Epithelial cell of proximal tubule (primary cell): ENCODE measurements at places on chromosomes 1 and 21.

- no peak for DNase-seq
These were observed 11.4 kb upstream of the OLIG1 start for GRCh38 chr21:33058527-33058926.

DNA sequence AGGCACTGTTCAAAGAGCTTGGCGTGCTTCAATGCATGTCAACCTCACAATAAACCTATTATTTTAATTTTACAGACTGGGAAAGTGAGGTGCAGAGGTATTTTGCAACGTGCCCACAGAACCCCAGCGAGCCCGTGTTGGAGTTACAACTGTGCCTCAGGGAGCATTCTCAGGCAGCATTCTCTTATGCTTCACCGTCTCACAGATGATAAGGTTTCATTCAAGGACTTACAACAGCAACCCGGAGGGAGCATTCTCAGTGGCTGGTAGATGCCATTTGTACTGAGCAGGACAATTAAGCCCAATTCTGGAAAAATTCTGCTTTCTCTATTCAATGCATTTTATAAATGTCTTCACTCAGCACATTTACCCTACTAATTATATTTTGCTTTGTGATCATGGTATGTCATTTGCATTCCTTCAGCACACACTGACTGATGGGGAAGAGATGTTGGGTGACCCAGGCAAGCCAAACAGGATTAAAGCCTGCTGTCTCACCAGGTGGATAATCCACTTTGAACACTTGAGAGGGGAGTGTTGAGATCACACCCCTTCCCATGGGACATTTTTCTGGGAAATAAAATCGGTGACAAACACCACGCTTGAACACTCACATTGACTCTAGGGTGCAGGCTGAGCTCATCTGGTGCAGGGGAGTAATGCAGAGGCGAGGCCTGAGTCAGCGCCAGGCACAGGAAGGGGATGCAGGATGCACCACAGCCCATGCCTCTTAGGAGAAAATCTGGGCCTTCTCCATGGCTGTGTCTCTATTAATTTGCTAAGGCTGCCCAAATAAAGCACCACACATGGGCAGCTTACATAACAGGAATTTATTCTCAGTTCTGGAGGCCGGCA is 113.9 kb downstream of the CLIC6 start:
- DNase-seq, result no peak

DNA sequence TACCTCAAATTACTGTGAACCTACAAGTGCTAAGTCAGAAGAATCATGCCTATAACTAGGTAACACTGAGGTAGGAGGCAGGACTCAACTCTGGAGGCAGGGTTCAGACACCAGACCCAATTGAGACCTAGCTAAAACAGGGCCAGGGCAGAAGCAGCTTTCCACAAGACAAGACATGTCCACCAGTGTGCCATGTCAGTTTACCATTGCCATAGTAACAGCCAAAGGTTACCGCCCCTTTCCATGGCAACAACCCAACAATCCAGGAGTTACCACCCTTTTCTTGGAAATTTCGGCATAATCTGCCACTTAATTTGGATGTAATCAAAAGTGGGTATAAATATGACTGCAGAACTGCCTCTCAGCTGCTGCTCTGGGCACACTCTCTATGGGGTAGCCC is 432.3 kb downstream of the DPYD start:
- DNase-seq, result no peak

DNA sequence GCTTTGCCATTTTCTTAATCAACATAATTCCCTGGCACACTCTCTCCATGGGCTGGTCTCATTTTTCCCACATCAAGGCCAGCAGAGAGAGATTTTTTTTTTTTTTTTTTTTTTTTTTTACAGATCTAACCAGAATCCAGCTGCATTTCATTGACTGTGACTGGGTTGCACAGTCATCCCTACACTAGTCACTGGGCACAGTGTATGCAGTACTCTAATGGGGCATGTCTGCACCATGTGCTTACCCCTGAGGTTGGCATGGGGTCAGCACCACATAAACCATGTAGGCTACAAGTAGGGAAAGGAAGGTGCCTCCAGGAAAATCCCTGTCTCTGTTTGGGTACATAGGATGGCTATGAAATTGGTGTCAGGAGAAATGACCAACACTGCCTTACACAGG is 64.1 kb upstream of the LRP8 start:
- no peak for DNase-seq

- no peak for DNase-seq
These were observed 26.0 kb downstream of the MACF1 start for GRCh38 chr1:39230261-39231190.

DNA sequence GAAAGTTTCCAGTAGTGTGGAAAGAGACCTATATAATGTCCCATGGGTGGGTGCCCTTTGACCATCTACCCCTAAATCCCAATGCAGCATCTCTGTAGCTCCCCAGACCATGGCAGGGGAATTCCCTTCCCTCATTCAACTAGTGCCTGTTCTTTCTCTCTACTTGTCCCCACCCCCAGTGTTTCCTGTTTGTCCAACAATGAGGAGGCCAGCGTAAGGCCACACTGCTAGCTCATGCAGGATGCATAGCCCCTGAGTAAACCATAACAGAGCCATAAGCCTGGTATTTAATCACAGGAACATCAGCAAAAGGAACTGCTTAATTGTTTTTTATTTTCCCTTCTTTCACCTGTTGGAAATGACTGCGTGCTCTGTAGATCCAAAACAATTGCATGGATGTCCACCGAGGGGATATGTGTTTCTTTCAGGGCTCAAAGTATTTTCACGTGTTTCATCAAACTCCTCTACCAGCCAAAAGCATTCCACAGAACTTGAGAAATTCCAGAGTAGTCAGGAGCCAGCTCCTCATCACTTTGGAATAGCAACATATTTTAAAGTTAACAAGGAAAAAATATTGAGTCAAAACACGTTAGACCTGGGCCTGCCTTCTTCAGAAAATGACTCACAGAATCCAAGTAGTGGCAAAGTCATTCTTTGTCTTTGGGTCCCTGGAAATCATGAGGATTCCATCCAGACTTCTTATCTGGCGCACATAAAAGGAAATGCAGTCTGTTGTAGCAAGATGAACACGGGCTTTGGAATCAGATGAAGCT is 162.5 kb upstream of the SGIP1 start:
- peak; percentile 35 for DNase-seq

DNA sequence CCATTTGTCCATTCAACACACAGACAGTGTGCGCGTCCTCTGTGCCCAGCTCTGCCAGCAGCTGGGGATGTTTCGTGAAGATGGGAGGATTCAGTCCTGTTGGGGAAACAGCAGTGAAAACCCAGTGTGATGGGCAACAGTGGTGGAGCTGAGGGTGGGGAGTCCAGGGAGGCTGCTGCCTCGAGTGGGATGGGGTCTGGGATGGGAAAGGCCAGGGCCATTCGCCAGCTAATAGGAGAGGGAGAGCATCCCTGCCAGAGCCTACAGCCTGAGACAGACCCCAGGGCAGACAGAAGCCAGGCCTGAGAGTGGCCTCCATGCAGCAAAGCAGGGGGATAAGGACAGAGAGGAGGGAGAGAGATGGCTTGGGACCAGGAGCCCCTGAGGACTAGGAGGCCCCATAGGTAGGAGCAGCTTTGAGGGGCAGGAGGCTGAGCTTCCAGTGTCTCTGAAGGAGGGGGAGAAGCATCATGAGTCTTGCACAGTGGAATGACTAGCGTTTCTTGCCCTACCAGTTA is 252.6 kb downstream of the NPHP4 start:
- DNase-seq, result no peak

GRCh38 chr1:200724064-200724463 is 14.6 kb upstream of the CAMSAP2 start:
- no peak for DNase-seq

DNA sequence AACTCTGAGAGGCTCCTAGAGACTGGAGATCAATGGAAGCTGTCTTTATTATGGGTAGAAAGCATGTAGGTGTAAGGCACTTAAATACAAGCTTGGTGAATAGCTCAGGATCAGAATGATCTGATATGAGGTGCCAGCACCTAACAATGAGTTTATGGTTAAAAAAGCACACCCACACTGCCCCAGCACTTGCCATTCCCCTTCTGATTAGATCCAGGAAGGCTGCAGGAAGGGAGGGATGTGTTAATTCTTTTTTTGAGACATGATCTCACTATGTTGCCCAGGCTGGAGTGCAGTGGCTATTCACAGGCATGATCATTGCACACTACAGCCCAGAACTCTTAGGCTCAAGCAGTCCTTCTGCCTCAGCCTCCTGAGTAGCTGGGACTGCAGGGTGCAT is 71.8 kb upstream of the IVNS1ABP start:
- DNase-seq, result no peak

GRCh38 chr1:160284220-160284781 is 632 bp downstream of the PEX19 start:
- peak; percentile 52 for DNase-seq

DNA sequence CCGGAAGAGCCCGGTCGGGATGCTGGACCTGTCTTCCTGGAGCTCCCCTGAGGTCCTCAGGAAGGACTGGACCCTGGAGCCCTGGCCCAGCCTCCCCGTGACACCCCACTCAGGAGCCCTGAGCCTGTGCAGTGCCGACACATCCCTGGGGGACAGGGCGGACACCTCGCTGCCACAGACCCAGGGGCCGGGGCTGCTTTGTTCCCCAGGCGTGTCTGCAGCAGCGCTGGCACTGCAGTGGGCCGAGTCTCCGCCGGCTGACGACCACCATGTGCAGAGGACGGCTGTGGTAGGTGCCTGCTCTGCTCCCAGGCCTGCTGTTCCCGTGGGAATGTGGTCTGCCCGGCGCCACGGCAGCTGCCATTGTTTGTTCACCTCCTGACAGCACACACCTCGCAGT is 42.1 kb upstream of the DIP2A start:
- no peak for DNase-seq

GRCh38 chr1:200918006-200918405 is 23.3 kb downstream of the INAVA start:
- no peak for DNase-seq

DNA sequence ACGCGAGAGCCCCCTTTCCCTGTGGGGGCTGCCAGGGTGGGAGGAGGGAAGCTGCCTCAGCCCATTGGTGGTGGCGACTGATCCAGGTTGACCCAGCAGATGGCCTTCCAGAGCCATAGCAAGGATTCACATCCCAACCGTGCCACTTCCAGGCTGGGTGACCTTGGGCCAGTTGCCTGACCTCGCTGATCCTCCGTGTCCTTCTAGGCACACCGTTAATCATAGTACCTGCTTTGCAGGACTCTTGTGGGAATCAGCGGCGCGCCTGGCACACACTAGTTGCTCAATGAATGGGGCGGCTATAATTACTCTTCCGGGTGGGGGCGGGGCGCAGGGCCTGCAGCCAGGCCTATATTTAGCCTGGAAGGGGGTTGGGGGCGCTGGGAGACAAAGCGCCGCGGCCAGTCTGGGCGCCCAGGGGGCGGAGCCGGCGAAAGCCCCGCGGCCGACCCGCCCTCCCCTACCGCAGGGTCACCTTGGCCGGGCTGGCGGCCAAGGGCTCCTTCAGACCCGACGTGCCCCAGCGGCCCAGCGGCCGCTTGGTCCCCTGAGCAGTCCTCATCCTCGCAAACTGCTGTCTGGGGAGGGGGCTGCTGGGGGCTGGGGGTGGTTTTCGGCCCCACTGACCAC is 5.1 kb downstream of the HSPB7 start:
- no peak for DNase-seq

- no peak for DNase-seq
These were observed 53.4 kb downstream of the WLS start for GRCh38 chr1:68178821-68179490.

- DNase-seq, result no peak
These were observed 76.6 kb upstream of the GUCA2A start for GRCh38 chr1:42240966-42241755.

DNA sequence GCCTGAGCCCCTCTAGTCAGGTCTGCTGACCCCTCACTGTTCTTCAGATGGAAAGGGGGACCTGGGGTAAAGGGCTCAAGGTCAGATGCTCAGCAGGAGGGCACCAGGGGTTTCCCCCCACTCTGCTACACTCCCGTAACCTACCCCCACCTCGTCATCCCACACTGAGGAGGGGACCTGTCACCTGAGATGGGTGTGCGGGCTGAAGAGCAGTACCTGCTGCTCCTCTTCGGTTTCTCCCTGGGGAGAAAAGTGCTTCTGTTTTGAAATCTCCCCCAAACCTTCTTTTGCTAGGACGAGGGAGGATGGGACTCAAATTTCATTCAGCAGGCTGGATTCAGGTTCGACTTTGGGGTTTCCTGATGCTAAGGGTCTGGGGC is 65.2 kb downstream of the SYT2 start:
- no peak for DNase-seq

GRCh38 chr1:160706526-160707235 is 4.9 kb downstream of the CD48 start:
- no peak for DNase-seq

GRCh38 chr1:24673341-24673740 is 30.2 kb downstream of the SRRM1 start:
- DNase-seq, result no peak

- DNase-seq, result no peak
These were observed 19.5 kb downstream of the STK40 start for GRCh38 chr1:36366091-36366661.

GRCh38 chr1:39491146-39491921 is at the start of gene BMP8A:
Gene BMP8A, plus strand, starts transcription at chr1:39491636. Its CDS starts 356 bp downstream, at chr1:39491992.
- DNase-seq, result no peak

DNA sequence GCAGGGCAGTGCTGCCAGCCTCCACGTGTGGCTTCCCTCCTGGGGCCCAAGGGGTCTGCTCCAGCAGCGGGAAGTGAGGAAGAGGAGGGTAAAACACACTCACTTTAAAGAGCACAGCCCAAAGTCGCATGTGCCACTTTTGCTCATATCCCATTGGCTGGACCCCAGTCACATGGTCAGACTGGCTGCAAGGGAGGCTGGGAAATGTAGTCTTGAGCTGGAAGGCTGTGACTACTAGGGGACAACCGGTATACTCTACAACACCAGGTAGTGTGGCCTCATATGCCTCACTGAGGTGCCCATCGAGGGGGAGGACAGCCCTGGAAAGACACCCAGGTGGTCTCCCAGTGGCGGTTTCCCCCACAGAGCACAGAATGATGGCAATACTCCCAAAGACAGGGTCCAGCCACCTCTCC is 45.2 kb downstream of the CAMK2N1 start:
- no peak for DNase-seq

DNA sequence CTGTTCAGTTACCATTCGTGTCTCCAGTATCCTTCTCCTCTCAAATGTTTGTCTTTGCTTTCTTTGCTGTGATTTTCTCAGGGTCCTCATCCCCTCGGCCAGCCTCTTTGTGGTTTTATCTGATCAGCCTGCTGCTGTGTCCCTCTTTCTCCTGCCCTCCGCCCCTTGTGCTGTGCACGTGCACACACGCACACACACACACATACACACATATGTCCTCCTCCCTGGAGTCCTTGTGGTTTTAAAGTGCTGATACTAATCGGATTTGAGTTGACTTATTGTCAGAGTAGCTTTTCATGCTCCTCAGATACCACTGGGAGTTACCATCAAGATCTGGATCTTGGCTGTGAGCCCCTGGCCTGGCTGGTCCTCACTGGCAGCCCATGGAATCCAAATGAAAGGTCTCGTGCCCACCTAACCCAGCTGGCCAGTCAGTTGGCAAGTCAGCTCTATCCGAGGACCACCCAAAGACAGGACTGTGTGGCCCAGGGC is 34.1 kb downstream of the QSOX1 start:
- DNase-seq, result no peak

GRCh38 chr1:6267686-6268322 is 6.9 kb upstream of the GPR153 start:
- no peak for DNase-seq

- DNase-seq, result no peak
These were observed 11.5 kb upstream of the KCNK2 start for GRCh38 chr1:215071078-215071477.
